ENCODE measurements at places on chromosomes 5 and 9. TPM values are rescaled to one million over a fixed set of nuclear protein-coding genes. Genes with fewer than 3 reads are reported as not detected.

COL23A1 gene
- total RNA-seq = 0.05 TPM

PCDH12 gene
- total RNA-seq = not detected

SPINK7 gene
- not detected for total RNA-seq

RETREG1 gene
- total RNA-seq = 0.74 TPM

GRCh38 chr9:84573083-84573482 is 96.4 kb upstream of the NTRK2 start:
- DNase-seq = no peak

- no peak for DNase-seq
These were observed 13.6 kb downstream of the NNT start for GRCh38 chr5:43616535-43616934.

- DNase-seq = no peak
These were observed 24.4 kb downstream of the ZCCHC7 start for GRCh38 chr9:37144762-37145161.

GRCh38 chr5:178176791-178177190 is 10.4 kb downstream of the GMCL2 start:
- no peak for DNase-seq

GRCh38 chr9:114930056-114930812 is at the start of gene TNFSF8:
Gene TNFSF8 (minus strand): TSS chr9:114930591. CDS start chr9:114930303, 288 bp downstream.
- DNase-seq = no peak

- DNase-seq = no peak
These were observed 2.0 kb upstream of the TNFAIP8 start for GRCh38 chr5:119353686-119354366.

DNA sequence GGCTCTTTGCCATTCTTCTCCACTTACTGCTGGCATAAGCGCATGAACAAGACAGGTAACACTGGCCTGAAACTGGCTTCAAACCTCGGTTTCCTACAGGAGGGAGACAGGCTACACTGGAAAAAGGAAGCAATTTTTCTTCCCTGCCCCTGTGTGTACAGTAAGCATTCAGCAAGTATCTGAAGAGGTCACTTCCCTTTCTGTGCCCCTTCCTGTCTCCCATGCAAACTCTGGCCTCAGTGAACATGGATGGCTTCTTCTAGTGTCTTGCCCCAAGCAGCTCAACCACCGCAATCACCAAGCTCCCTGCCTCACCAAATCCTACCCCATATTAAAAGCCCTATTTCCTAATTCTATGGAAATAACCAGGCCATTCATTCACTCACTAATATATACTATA is 42.4 kb downstream of the SERINC5 start:
- DNase-seq = no peak

DNA sequence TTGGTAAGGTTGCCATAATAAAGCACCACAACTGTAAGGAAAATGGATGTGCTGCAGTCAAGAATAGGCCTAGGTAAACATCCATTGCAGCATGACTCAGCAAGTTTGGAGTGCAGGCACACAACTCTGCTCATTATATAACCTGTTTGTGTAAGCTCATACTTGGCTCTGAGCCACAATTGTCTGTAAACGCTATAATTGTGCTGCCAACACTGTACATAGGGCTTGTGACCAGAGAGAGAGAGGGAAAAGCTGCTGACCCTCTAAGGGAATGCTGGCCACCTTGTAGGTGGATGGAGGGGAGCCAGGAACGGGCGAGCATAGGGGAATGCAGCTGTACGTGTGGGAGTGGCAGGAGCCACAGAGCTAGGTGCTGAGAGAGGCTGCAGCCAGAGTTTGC is 2186.5 kb upstream of the ACO1 start:
- no peak for DNase-seq

- DNase-seq = no peak
These were observed 53.8 kb downstream of the NR2F1 start for GRCh38 chr5:93636837-93637236.

DNA sequence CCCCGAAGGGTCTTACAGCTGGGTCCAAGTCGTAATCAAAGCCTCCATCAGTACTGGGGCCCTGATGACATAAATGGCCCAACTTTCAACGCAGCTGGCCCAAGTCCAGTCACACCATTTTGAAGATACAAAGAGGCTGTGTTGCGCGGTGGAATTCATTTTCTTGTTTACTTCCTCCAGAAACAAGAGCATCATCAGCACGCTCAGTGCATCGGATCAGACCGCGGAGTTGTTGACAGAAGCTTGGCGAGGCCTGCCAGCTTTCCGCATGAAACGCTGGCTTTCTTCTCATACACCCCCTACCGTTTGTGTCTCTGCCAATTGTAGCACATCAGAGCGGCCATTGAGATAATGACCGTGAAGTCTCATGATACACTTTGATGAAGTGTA is 101.7 kb upstream of the SPATA31D4 start:
- no peak for DNase-seq

- DNase-seq = no peak
These were observed 60.7 kb downstream of the MED27 start for GRCh38 chr9:132018957-132019405.

GRCh38 chr9:79568337-79569101 is 3.2 kb upstream of the TLE4 start:
- no peak for DNase-seq

DNA sequence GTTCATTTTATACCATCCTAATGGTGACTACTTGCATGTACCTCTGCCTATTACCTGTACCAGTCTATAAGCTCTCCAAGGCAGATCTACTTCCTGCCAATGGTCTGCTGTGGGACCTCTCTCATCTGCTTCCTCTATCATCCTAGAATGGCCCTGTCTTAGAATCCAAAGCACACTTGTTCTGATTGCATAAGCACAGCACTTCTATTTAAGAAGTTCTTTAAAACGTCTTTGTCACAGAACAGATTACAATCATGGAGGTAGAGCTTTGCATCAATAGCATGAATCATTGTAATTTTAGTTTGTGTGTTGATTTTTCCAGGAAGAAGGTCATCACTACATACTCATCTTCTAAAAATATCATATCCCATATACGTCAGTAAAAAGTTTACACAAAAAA is 131.8 kb upstream of the ACOT12 start:
- DNase-seq = no peak

- no peak for DNase-seq
These were observed 34.4 kb downstream of the DUSP1 start for GRCh38 chr5:172736508-172737135.
